ENCODE measurements at places on chromosomes 12 and 14.

DNA sequence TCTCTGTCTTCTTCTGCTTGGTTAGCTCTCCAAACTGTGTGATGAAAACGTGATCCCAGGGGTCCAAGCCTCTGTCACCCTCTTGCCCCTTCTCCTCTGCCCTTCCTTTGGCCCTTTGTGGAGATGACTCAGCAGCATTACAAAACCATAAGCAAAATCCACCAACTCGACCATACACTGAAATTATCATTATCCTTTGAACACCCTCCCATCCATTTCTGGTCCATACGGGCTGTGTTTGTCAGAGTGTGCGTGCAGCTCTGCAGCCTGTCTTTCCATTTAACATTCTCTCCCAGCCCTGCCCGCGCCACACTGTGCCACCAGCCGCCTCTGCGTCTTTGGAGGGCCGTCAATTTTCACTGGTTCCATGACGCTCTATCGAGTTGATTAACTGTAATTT, 69.2 kb downstream of the SLC25A47 start:
- DNase-seq = no peak

- no peak for DNase-seq
Measured at GRCh38 chr14:72525087-72525915, 368.6 kb downstream of the DPF3 start.

DNA sequence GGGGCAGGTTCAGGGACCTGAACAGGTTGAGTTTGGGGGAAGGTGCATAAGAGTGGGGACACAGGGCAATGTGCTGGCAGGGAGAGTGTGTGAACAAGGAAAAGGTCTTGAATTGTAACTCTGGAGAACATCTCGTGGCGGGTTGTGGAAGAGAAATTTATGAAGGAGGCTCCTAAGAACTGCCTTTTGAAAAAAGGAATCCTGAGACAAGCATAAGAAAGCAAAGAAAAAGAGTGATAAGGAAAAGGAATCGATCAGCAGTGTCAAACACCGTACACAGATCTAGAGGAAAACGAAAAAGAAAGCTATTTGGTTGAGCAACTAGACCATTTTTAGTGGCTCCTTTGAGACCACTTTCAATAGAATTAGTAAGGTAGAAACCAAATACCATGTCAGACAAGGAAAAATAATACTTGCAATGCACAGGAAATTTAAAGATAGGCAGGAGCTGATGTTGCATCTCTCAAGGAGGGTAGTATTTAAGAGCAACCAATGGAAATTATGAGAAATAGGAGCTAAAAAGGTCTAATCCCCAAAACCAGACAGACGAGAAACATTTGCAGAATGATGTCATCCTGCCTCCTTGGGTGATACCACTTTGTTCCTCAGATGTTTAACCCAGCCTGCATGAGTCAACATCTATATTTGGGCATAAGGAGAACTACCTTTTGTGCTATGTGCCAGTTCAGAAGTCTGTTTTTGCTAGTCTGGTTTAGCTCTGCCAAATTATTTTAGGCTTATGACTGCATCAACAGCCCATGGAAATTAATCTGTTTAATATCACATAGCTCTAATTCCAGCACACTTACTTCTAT, 64.5 kb upstream of the STK38L start:
- no peak for DNase-seq

DNA sequence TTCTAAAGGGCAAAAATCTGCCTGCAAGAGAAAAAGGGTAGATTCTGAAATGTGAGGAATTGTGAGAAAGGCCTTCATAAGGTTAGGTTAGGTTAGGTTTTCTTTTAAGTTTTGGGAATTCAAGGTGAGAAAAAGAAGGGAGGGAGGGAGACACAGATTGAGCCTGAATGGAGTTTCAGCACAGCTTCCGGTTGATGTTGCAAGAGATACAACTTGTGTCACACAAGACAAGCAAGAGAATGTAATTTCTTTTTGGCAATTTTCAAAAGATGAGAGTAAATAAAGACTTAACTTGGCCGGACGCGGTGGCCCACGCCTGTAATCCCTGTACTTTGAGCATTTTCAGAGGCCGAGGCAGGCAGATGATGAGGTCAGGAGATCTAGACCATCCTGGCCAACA, 63.8 kb downstream of the CPSF2 start:
- DNase-seq = no peak

DNA sequence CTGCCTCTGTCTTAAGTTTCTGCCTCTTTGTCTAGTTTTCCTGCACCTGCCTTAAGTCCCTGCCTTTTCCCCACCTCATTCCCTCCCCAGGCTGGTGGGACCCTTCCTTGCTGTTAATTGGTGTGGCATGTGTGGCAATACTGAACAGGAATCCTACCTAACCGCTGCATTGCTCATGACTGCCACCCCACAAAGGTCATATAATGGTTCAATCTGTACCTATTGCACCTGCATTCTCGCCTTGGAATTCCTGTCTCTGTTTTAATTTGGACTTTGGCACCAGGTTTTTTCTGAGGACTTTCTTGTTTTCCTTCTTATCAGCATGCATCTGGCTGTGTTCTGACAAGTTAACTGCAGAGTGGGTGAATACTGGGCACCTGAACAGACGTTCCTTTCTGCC, 966.2 kb upstream of the TMEM132C start:
- no peak for DNase-seq

DNA sequence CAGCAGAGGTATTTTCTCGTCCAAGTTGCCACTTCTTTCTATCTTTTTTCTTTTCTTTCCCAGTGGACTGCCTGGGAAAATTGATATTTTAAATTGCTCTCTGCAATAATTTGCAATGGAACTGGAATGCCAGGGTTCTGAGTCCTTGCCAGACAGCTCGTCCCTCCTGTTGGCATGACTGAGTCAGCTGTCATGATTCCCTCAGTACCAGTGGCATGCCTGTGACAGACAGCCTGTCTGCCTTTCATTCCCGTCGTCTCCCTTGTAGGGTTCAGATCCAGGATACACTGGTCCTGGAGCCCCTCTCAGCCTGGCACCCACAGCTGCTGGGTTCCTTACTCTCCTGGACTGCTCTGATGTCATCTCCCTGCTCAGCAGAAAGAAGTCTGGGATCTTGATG, 84.8 kb downstream of the PTPN11 start:
- no peak for DNase-seq

- DNase-seq = no peak
Measured at GRCh38 chr12:42979746-42980145, 390.2 kb upstream of the PRICKLE1 start.

- no peak for DNase-seq
Measured at GRCh38 chr12:123336530-123336929, 28.1 kb downstream of the SBNO1 start.

- no peak for DNase-seq
Measured at GRCh38 chr12:90074086-90074485, 365.4 kb upstream of the ATP2B1 start.

DNA sequence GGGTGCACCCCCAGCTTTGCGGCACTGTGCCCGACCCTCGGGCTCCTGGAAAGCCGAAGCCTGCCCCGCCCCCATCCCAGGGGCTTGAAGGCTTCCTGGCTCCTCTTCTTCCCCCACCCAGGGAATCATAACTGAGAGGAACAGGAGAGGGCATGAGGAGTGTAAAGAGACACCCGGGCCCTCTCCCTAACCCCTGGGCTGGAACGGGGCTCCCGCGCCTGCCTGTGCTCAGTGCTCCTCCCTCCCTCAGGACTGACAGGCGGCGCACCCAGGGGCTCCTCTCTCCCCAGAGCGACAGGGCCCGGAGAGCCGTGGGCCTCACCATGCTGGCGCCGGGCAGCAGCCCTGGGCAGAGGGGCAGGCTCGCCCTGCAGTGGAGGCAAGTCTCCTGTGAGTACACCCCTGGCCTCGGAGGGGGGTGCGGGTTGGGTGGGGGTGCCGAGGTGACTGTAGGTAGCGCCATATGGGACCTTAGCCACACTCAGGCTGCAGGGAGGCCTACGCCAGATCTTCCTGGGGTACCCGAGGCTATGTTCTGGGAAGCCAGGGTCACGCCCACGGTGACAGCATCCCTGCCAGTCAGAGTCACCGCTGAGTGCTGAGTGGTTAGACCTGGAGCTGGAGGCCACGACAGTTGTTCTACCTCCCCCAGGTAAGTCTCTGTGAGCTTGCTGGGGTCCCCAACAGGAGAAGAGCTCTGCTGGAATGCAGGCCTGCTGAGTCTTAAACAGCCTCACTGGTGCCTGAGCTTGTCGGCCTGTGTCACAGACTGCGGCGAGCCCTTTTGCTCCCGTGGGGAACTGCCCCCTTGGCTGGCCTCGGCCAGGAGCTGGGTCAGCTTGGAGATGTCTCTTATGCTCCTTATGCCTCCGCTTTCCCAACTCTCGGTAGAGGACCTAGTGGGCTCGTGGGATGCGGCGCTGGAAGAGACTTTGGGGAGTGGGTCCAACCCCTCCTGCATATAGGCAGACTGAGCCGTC, 7.8 kb downstream of the LRTM2 start:
- no peak for DNase-seq

- no peak for DNase-seq
Measured at GRCh38 chr14:72665259-72665658, 228.6 kb downstream of the DPF3 start.

DNA sequence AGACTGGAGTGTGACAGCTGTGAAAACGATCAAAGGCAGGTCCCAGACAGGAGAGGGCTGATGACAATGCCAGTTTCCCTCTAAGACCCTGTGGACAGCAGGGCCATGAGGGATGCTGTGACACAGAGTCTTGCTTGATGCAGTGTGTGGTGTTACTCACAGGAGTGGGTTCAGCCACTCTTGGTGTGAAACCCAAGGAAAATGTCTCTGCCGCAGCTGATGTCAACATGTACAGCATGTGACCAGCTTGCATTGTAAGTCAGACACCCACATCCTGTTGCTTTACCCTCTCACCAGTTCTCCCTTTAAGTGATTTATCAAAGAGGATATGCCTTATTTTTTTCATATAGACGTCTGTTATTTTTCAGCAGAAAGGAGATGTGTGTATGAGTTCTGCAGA, 268.6 kb downstream of the BTG1 start:
- DNase-seq = no peak

- DNase-seq = no peak
Measured at GRCh38 chr14:69005432-69006148, 26.5 kb upstream of the ACTN1 start.

- DNase-seq = no peak
Measured at GRCh38 chr12:106066051-106066705, 72.6 kb downstream of the NUAK1 start.
